T-helper 9 cell (primary cell): ENCODE measurements at places on chromosomes 3 and 15.

DNA sequence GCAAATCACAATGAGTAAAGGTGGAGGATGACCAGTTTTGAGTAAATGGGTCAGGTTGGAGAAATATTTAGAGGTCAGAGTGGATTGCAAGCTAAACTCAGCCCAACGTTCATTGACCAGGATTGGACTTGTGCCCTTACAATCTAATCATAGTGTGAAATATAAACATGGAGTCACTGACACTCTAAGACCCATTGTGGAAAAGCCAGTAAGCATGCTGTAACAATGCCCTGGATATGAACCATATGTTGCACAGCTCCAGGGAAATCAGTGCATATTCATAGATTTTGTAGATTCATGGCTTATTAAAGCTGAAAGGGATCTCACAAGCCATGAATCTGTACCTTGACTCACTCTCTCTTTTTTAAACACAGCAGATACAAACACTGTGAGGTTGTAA lies 660.2 kb upstream of the LMCD1 start:
- no peak for DNase-seq

DNA sequence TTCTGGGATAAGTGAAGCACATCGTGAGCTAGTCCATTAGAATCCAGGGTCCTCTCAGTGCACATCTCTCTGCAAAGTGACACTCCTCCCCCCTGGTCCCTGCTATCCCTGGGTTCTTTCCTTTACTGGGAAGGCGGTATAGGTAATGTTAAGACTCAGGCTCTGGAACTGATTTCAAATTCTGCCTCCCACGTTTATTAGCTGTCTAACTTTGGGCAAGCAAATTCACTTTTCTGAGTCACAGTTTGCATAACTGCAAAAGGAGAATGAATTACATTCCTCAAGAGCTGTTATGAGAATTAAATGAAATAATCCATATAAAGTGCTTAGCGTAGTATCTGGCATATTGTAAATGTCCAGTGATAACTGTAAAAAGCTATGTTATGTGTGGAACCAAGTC lies 168.1 kb upstream of the LRRN1 start:
- DNase-seq: no peak

DNA sequence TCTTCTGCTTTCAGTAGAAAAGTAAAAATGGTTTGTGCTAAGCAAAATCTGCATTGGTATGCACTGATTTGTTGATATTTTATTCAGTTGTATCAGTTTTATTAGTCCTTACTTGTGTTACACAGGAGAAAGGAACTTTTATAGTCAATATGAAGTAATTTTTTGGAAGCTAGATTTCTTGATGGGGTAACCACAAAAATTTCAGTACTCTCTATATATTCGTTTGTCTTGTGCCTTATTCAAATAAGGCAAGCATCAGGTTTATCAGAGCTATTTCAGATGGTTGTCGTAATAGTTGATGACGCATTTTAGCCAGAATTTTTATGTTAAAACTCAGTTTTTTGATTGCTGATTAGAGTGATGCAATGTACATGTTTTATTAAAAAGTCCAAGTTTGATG lies 50.7 kb upstream of the NIPA1 start:
- no peak for DNase-seq

DNA sequence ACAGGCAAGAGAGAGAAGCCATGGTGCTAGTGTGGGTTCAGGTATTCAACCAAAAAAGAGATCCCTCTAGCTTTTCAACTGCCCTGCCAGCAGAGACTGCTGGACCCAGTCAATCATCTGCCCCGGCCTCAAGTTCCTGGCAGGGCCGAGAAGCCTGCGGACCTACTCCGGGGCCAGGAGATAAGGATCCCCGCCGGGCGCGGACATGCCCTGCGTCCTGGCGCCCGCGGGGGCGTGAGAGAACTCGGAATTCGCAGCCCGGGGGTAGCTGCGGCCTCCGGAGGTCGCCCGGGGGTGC lies 821 bp upstream of the MAGI1 start:
- no peak for DNase-seq

GRCh38 chr15:71654720-71655174 lies 155.6 kb upstream of the NR2E3 start:
- DNase-seq: no peak

- DNase-seq: no peak
These were observed 37.1 kb upstream of the CCK start for GRCh38 chr3:42302924-42303634.

GRCh38 chr3:33167716-33168336 lies 50.8 kb downstream of the SUSD5 start:
- no peak for DNase-seq

- no peak for DNase-seq
These were observed 12.1 kb downstream of the GATA2 start for GRCh38 chr3:128480717-128481437.

GRCh38 chr3:128476659-128477058 lies 10.0 kb upstream of the DNAJB8 start:
- DNase-seq: no peak

DNA sequence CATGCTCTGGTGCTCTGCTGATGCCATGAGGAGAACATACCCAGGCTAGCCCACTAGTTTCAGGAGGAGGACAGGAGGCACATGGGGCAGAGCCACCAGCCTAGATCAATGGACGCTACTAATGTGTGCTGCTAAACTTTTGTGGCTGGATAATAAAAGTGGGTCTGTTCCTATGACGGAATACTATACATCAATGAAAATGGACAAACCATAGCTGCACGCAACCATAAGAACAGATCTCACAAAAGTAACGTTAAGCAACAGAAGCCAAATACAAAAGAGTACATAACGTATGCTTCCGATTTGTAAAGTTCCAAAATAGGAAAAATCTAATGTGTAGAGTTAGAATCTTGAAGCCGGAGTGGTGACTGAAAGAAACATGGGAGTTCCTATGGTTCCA lies 11.5 kb downstream of the B4GALT4 start:
- no peak for DNase-seq
